ENCODE measurements at places on chromosomes 3 and 15.

- DNase-seq: no peak
Measured at GRCh38 chr3:143380449-143380848, 260.9 kb downstream of the CHST2 start.

- peak; percentile 45 for DNase-seq
Measured at GRCh38 chr3:61464518-61465140, 96.7 kb upstream of the PTPRG start.

DNA sequence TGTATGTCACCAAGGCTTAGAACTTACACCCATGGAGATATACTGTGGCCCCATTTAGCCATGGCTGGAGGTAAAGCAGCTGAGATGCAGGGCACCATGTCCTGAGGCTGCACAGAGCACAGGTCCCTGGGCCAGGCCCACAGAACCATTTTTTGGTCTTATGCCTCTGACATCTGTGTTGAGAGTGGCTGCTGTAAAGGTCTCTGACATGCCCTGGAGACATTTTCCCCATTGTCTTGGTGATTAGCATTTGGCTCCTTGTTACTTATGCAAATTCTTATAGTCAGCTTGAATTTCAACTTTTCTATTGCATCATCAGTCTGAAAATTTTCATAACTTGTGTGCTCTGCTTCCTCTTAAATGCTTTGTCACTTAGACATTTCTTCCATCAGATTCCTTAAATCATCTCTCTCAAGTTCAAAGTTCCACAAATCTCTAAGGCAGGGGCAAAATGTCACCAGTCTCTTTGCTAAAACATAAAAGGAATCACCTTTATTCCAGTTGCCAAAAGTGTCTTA is 701.3 kb downstream of the EPHA3 start:
- DNase-seq: no peak

GRCh38 chr3:47024932-47025331 is 45.5 kb downstream of the NBEAL2 start:
- no peak for DNase-seq

GRCh38 chr3:53154881-53155285 is 6.1 kb upstream of the PRKCD start:
- DNase-seq: no peak

DNA sequence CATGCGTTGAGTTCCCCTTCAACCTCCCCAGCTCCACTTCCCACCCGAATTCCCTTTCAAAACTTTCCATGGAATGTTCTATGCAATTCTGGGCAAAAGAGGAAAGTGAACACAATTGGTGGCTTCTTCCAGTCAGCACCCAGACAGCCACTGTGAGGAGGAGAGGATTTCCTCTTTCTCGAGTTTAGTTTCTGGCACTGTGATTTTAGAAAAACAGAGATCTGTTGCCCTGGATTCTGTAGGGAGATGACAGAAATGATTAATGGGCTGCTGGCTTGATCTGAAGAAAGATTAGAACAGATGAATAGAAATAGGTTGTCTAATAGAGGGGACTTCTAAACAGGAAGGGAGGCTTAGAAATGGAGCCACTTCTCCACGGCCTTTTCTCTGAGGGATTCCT is 172.0 kb downstream of the MCTP2 start:
- DNase-seq: no peak

GRCh38 chr3:124997303-124998246 is 58.2 kb downstream of the HEG1 start:
- no peak for DNase-seq

DNA sequence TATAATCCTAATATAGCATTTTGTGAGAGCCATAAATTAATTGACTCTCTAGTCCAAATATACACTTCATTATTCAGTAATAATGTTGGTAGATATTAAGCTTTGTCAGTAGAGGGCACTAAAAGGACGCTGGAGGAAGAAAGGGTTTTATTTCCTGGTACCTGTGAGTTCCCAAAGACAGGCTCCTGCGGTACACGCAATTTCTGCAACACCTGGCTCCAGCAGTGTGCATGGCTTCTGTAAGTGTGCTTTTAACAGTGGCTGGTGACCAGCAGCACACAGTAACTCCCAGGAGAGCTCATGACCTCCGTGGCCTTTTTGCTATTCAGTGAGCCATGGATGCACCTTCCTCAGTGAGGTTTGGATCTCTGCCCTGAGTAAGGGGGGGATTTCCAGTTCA is 338.3 kb upstream of the ZNF385D start:
- no peak for DNase-seq

DNA sequence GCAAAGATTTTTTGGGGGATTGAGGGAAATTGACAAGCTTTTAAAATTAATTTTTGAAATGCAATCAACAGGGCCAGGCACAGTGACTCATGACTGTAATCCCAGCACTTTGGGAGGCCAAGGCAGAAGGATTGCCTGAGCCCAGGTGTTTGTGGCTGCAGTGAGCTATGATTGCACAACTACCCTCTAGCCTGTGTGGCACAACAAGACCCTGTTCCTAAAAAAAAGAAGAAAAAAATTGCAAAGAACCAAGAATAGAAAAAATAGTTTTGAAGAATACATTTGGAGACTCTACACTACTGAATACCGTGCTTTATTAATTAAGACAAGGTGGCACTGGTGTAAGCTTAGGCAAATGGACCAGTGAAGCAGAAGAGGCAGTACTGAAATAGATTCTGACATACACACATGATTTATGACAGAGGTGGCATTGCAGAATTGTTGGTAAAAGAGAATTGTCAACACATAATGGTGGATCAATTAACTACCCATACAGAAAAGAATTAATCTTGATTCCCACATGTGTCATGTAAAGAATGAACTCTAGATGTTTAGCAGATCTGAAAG is 443.3 kb upstream of the ATP11B start:
- DNase-seq: no peak

- DNase-seq: no peak
Measured at GRCh38 chr3:55089211-55089610, 161.4 kb upstream of the LRTM1 start.

DNA sequence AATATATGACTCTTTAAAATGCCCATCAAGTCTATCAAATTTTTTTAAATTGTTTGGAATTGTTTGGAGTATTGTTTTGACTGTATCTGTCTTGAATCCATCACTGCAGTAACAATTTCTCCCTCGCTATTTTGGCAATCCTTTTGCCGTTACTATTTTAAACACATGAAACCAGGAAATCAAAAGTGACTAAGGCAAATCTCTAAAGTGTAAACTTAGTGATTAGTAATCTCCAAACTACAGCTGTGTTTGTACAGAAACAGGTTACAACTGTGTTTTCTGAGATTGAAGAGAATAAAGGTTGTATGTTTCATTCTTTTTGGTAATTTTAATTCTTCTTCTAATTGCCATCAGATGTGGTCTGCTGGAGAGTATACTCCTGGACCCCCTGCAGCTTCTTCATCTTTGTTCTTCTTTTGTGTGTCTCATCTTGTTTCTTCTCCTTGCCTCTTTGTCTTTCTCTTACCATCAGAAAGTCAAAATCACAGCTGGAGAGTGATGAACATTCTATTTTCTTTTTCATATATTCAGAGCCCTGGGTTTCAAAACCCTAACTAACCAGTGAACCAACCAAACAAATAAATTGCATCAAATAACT is 465.4 kb downstream of the RBMS3 start:
- DNase-seq: no peak

DNA sequence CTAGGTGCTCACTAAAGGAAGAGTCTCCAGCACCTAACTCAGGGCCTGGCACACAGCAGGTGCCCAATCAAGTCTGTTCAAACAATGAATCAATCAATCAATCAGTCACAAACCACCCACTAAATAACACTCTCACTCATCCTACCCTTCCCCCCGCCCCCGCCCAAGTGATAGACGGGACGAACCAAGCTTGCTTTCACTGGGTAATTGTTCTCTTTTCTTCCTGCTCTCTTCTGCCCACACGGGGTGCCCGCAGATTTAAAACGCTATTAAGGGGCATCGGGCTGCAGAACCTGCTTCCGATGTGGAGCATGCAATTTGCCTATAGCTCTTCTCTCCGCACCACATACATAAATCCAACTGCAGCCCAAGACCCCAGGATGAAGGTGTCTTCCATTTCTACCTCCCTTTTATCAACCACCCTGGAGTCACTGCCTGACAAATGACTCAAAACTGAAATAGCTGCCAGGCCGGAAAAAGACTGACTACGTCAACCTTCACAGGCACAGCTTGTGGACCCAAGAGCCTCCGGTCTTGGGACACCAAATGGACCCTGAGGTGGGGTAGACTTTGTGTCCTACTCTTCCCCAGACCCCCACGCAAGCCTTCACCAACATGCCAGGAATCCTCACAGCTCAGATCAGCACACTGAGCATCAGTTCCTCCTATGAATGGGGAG is 1.7 kb downstream of the KLHL25 start:
- DNase-seq: no peak

GRCh38 chr3:127206611-127207516 is 13.9 kb downstream of the PRR23E start:
- no peak for DNase-seq

DNA sequence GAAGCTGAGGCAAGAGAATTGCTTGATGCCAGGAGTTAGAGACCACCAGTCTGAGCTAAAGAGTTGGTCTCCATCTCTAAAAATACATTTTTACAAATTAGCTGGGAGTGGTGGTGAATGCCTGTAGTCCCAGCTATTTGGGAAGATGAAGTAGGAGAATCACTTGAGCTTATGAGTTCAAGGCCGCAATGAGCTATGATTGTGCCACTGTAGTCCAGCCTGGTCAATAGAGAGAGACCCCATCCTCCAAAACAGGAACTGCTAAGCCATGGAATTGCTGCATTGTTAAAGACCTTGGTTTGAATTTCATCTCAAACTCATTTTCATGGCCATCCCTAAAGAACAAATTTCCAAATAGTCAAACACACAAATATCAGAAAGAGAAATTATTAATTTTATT is 113.9 kb upstream of the AGTR1 start:
- DNase-seq: no peak

DNA sequence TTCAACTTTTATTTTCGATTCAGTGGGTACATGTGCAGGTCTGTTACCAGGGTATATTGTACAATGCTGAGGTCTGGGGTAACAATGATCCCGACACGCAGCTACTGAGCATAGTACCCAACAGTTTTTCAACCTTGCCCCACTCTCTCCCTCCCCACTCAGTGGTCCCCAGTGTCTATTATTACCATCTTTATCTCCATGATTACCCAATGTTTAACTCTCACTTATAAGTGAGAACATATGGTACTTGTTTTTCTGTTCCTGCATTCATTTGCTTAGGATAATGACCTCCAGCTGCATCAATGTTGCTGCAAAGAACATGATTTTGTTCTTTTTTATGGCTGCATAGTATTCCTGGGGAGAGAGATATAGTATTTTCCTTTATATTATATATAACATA is 75.7 kb upstream of the EPHB3 start:
- DNase-seq: no peak

DNA sequence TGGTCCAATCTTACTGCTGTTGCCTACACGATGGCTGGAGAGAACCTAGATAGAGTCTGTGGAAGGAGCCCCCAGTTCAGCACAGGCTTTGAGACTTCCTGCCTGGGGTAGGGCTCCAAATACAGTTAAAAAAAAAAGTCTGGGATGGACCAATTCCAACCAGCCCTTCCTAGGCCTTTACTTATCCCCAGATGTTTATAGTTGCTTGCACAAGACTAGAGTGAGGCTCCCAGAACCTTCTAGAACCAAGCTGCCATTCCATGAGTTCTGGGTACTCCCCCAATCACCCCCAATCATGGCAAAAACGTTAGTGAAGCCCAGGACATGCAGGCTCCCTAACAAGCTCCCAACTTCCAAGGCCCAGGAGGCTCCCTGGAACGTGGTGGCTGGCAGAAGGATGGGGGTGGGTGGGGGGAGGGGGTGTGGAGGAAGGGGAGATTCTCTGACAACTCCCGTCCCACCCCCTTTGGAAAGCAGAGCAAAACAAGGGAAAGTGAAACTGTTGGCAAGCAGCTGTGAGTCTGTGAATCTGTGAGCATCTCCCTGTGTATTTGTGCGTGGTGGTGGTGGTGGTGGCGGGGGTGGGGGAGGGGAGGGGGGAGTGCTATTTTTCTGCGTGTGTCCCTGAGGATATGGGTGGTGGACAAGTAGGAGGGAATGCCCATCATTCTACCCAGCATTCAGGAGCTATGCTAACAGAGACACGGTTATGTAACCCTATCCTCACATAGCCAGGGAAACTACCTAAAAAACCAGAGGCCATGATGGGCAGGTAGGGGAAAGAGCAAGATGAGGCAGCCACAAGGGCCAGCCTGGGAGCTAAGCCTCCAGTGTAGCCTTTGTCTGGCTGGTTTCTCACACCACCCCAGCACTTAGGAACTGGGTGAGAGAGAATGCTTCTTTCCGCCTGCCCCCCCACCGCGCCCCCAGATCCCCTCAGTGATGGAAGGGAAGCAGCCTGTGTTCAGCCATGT is 2.0 kb downstream of the MST1R start:
- DNase-seq: no peak

DNA sequence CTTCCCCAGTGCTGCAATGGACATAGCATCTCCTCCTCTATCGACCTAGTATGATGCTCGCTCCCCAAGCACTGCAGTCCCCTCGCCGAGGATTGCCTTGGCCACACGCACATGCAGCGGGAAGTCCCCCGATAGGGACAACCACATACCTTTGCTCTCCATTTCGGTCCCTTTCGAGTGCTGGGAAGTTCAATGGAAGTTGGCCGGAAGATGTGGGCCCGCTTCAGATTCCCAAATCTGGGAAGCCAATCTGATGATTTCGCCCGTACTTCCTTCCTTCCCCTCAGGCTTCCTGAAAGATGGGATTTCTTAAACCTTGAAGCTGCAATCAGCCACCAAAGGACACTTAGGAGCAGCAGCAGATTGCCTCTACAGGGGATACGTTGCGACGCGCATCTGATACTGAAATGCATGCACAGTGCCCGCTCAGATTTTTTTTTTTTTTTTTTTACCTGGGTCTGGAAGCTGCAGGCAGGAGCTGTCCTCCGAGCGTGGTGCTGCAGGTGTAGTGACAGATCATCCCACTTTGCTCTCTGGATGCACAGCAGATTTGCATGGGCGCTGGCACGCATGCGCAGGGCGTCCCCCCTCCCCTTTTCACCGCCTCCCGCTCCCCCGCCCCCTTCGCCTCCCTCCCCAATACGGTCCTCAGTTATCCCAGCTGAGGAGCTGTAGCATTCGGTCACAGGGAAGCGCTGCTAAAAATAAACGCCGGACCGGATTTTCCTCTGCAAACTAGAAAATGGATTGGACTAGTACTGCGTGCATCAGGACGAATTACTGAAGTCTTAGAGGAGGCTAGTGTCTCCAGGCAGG is at the start of gene FGF12:
TSS of gene FGF12 (minus strand) at position 510 of the 816 bp plus-strand sequence.
- peak; percentile 48 for DNase-seq

GRCh38 chr3:114510201-114510600 is 216.4 kb downstream of the TIGIT start:
- DNase-seq: no peak

DNA sequence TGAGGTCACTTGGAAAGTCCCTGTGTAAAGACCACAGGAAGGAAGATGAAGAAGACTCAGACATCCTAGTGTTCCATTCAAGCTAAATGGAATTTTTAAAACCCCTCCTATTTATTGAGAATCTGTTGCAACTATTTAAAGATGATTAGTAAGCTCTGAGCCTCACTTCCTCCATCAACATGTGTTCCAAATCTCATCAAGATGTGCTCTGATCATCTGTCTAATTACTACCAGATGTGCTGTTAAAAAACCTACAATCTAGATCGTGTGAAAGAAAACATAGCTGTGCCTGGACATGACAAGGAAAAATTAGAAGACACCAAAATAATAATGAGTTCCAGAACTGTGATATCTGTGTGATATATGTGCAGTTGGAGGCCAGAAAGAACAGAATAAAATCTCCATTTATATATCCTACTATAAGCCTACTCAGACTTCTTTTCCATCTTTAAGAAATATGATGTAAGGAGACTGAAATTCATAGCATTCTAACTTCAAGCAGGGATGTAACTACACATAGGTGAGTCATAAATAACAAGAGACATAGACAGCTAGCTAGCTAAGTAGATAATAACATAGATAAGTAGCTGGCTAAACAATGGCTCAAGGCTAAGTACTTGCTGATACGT is 7.8 kb downstream of the XPC start:
- DNase-seq: no peak

- DNase-seq: no peak
Measured at GRCh38 chr3:155316426-155316825, 22.9 kb upstream of the STRIT1 start.
